GM12865 (cell line): ENCODE measurements at places on chromosomes 12 and 14.

GRCh38 chr12:89029961-89030360 lies 322.3 kb downstream of the DUSP6 start:
- no peak for DNase-seq

GRCh38 chr12:9872742-9873141 lies 3.6 kb upstream of the CLEC2B start:
- no peak for DNase-seq

DNA sequence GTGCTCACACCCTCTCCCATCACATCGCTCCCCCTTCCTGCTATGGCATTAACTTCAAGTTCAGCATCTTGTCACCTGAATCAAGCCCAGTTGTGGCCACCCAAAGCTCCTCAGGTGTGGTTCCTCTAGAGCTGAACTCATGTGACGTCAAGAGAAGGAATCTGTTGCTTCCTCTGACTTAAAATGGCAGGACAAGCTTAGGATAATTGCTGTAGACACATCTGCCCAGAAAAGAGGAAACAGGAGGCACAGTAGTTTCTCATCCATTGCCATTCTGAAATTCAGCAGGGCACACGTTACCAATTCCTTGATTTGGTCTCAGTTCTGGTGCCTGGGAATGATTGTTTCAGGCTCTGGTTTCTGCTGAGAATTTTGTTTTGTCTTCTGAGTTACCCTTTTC lies 52.1 kb downstream of the RCOR1 start:
- DNase-seq = no peak

DNA sequence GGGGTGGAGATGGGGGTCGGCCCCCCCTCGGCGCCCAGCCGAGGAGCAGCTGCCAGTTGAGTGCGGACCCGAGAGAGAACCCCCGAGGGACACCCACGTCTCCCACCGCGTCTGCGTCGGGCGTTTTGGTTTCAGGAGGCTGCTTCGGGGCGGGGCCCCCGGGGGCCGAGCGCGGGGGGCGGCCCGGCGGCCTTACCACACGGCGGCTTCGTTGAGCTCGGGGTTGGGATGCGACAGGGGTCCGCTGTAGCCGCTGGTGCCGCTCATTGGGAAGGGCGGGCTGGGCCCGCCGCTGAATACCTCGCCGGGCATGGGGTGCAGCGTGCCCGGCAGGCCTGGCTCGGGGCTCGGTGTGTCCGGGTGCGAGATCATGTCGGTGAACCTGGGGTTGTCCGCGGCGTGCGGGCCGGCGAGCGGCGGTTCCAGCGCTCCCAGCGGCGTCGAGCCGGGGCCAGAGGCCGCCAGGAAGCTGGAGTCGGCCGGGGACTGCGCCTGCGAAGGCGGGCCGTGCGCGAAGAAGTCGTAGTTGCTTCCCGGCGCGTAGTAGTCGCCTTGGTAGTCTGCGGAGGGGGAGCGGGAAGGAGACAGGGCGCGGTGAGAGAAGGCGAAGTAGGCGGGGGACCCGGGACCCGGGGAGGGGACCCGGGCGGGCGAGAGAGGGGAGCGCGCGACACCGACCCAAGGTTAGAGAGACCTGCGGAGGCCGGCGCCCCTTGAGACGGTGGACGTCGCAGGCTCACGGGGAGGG lies 8.5 kb downstream of the LHX5 start:
- DNase-seq = no peak

- DNase-seq = no peak
These were observed 26.0 kb downstream of the MYBPC1 start for GRCh38 chr12:101620762-101621133.

DNA sequence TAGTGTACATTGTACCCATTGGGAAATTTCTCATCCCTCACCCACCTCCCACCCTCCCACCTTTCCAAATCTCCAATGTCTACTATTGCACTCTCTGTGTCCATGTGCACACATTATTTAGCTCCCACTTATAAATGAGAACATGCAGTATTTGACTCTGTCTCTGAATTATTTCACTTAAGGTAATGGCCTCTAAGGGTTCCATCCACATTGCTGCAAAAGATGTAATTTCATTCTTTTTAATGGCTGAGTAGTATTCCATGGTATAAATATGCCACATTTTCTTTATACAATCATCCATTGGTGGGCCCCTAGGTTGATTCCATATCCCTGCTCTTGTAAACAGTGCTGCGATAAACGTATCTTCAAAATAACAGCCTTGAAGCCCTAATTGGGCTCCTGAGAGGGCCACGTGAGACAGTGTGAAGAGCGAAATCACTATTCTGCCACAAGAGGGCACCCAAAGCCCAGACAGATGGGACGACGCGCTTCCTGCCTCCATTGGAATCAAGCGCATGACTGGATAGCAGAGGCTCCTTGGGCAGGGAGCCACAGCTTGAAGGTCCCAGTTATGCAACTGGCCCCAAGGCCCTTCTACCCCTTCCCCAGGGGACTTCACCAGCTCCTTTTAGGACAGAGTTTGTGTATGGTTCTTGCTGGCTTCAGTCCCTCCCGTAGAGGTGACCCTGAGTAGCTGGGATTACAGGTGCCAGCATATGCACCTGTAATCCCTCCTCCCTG lies 21.3 kb upstream of the CD27 start:
- DNase-seq = peak; percentile 94

DNA sequence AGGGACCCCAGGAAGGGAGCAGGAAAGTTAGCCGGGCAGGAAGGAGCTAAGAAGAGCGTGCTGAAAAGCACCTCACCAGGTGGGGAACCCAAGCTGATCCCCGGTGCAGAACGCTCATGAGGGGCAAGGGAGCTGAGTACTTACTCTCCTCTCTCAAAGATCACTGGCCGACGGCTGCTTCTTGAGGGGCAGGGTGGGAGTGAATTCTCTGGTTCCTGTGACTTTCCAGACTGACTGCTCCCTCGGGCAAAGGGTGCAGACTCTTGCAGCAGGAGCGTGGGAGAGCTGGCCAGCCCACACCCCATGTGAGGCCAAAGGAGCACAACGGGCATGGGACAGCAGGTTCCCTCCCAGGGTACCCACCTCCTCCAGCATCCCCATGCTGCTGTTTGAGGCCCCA lies 44.9 kb upstream of the DIO3 start:
- no peak for DNase-seq

DNA sequence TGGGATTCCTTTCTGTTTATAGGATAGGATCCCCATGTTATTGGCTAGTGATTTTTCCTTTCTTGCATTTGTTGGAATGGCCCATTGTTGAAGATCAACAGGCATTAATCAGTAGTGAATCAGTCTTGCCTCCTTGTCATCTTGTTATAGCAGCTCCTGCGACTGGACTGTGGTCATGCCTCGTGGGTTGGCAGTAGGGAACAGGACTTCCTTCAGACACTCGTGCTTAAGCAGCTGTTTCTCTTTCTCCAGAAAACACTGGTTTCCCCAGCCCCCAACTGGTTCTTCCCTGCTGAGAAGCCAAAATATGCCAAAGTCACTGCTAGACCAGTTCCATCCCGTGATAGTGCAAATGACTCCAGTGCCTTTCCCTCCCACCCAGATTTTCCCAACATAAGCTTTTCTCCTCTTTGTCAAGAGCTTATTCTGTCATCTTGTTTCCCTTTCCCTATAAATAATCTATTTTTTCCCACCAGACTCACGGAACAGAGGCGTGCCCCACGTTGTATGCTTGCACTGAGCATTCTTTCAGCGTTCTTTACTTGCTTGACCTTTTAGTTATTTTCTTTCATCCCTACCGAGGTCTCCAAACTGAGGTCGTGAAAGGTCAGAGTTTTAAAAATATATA lies 83.5 kb downstream of the SAMD4A start:
- DNase-seq = no peak

- DNase-seq = no peak
These were observed 23.5 kb downstream of the NAA30 start for GRCh38 chr14:57413849-57414248.

GRCh38 chr12:117052386-117053049 lies 46.7 kb downstream of the TESC start:
- DNase-seq = peak; percentile 34

- no peak for DNase-seq
These were observed 12.6 kb upstream of the LGALS3 start for GRCh38 chr14:55116246-55117030.

DNA sequence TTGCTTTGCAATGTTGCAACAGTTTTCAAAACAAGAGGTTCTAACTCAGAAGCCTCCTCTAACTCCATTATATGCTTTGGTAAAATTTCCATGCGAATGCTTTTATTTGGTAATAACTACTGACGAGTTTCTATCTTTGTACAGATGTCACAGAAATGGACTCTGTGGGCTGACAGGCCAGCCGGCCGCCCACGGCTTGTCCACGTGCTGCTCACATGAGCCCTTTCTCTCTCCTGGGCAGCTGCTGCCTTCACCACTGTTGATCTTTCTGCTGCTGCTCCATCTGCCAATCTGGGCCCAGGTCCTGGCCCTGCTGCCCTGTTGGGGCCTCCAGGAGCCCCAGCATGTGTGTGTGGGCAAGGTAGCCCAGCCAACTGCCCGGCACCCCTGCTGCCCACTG lies 168.2 kb upstream of the TMEM132C start:
- no peak for DNase-seq

DNA sequence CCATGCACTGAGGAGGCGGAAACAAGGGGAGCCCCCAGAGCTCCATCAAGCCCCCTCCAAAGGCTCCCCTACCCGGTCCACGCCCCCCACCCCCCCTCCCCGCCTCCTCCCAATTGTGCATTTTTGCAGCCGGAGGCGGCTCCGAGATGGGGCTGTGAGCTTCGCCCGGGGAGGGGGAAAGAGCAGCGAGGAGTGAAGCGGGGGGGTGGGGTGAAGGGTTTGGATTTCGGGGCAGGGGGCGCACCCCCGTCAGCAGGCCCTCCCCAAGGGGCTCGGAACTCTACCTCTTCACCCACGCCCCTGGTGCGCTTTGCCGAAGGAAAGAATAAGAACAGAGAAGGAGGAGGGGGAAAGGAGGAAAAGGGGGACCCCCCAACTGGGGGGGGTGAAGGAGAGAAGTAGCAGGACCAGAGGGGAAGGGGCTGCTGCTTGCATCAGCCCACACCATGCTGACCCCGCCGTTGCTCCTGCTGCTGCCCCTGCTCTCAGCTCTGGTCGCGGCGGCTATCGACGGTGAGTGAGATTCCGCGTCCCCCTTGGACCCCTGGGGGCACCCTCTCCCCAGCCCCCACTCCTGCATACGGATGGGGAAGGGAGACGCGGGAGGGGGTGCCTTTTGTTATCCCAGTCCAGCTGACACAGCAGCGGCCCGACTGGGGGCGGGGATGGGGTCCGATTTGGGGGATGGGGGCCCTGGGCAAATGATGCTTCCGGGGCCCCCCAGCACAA lies 400 bp downstream of the LRP1 start:
- no peak for DNase-seq
